NCI-H2081 (cell line): ENCODE measurements at places on chromosomes 16 and 17.

DNA sequence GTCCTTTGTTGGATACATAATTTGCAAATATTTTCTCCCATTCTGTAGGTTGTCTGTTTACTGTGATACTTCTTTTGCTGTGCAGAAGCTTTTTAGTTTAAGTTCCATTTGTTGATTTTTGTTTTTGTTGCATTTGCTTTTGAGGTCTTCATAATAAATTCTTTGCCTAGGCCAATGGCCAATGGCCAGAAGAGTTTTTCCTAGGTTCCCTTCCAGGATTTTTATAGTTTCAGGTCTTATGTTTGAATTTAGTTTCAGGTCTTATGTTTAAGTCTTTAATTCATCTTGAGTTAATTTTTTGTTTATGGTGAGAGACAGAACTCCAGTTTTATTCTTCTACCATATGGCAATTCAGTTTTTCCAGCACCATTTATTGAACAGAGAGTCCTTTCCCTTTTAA is 90.1 kb upstream of the GOT2 start:
- DNase-seq, result no peak

GRCh38 chr17:14078027-14078426 is 8.7 kb downstream of the COX10 start:
- DNase-seq, result no peak

DNA sequence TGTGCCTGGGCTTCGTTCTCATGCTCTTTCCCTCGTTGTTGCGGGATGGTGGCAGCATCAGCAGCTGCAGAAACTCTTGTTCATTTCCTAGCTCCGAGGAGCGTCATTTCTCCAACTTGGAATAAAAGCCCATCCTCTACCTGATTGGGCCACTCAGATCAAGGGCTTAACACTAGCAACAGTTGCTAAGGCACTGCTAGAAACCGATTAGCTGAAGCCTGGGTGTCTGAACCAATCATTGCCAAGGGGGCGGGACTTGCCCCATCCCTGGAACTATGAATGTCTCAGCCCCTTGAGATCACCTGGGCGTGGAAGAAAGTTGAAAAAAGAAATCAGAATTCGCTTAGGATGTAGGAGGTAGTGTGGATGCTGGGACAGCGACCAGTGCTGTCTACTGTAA is 145.3 kb downstream of the FOXL1 start:
- no peak for DNase-seq

GRCh38 chr16:68265078-68265920 is 973 bp downstream of the SLC7A6 start:
- DNase-seq, result no peak

- no peak for DNase-seq
Observed at GRCh38 chr16:26186091-26186615, 494.4 kb downstream of the HS3ST4 start.

GRCh38 chr17:4945176-4945943 is 3.0 kb downstream of the PFN1 start:
- DNase-seq, result no peak
